Regular cardiac myocyte (primary cell): ENCODE measurements at places on chromosomes 12 and 14. TPM values are rescaled to one million over a fixed set of nuclear protein-coding genes. Genes with fewer than 3 reads are reported as not detected.

Gene PMCH
- 0.19 TPM in 1 of 2 replicates, not detected in the other for total RNA-seq

Gene HNRNPA1
- 215 and 610 TPM in 2 replicates for total RNA-seq

Gene ISM2
- total RNA-seq = 0.19 and 3.1 TPM in 2 replicates

Gene SIX1
- total RNA-seq = 0.38 and 0.56 TPM in 2 replicates

Gene IAPP
- total RNA-seq = 0.96 TPM in 1 of 2 replicates, not detected in the other

Gene C12orf42
- not detected in 2 replicates for total RNA-seq

Gene DAO
- total RNA-seq = not detected in 2 replicates

Gene POTEG
- total RNA-seq = not detected in 2 replicates

Gene TAS2R43
- total RNA-seq = 0.19 and 1.4 TPM in 2 replicates

Gene SLC2A13
- total RNA-seq = 26.6 and 51.6 TPM in 2 replicates

Gene PGF
- 14.0 and 17.8 TPM in 2 replicates for total RNA-seq

Gene LMNTD1
- total RNA-seq = 0.38 TPM in 1 of 2 replicates, not detected in the other

Gene GCN1
- total RNA-seq = 102 and 140 TPM in 2 replicates
